Upper lobe of left lung (tissue), 6 donors: ENCODE measurements at places on chromosomes 5 and 9. TPM values are rescaled to one million over a fixed set of nuclear protein-coding genes. Genes with fewer than 3 reads are reported as not detected.

The RIOK2 gene
- total RNA-seq = 53.8 TPM

GRCh38 chr5:27598576-27598975 is 560.2 kb upstream of the CDH9 start:
- no peaks in the 10 kb centered on the region for H3K36me3 ChIP-seq
- H3K4me3 ChIP-seq = no peak overlapping the region
- H3K27ac ChIP-seq = no peak overlapping the region
- no peak for DNase-seq

- peak within 1 kb of the TSS; percentile 44 for H3K27ac ChIP-seq
- H3K27me3 ChIP-seq = no peaks in the 10 kb centered on the region
- DNase-seq = peak; percentile 64
- H3K4me3 ChIP-seq = peak within 1 kb of the TSS; percentile 46
- H3K36me3 ChIP-seq = no peaks in the 10 kb centered on the region
- peaks cover 24% of the 10 kb centered on the region for H3K4me1 ChIP-seq
These were observed at the start of gene RGS14 for GRCh38 chr5:177357459-177358351. TSS of gene RGS14 (plus strand) at chr5:177357924. CDS start at chr5:177358025, 101 bp downstream.

The ELAVL2 gene
- total RNA-seq = not detected

- no peak for DNase-seq
- no peaks in the 10 kb centered on the region for H3K36me3 ChIP-seq
- no peaks in the 10 kb centered on the region for H3K4me1 ChIP-seq
- H3K27me3 ChIP-seq = no peaks in the 10 kb centered on the region
- H3K4me3 ChIP-seq = no peak overlapping the region
- H3K27ac ChIP-seq = no peak overlapping the region
These were observed 222.3 kb downstream of the ARL15 start for GRCh38 chr5:54088081-54088480.

- no peaks in the 10 kb centered on the region for H3K36me3 ChIP-seq
- DNase-seq = no peak
- peaks cover 5% of the 10 kb centered on the region for H3K4me1 ChIP-seq
- no peak overlapping the region for H3K4me3 ChIP-seq
- no peak overlapping the region for H3K27ac ChIP-seq
- H3K27me3 ChIP-seq = no peaks in the 10 kb centered on the region
These were observed 40.9 kb downstream of the PHF2 start for GRCh38 chr9:93617273-93617672.

GRCh38 chr5:72691751-72692150 is 124.7 kb upstream of the TNPO1 start:
- no peak for DNase-seq
- H3K27me3 ChIP-seq = no peaks in the 10 kb centered on the region
- no peaks in the 10 kb centered on the region for H3K36me3 ChIP-seq
- H3K4me1 ChIP-seq = no peaks in the 10 kb centered on the region

GRCh38 chr5:80466669-80467485 is 21.0 kb upstream of the FAM151B start:
- H3K27ac ChIP-seq = peak overlapping the region; percentile 49
- no peaks in the 10 kb centered on the region for H3K27me3 ChIP-seq
- no peak overlapping the region for H3K4me3 ChIP-seq
- DNase-seq = no peak
- peaks cover 6% of the 10 kb centered on the region for H3K4me1 ChIP-seq

The RNF180 gene
- 9.8 TPM for total RNA-seq

DNA sequence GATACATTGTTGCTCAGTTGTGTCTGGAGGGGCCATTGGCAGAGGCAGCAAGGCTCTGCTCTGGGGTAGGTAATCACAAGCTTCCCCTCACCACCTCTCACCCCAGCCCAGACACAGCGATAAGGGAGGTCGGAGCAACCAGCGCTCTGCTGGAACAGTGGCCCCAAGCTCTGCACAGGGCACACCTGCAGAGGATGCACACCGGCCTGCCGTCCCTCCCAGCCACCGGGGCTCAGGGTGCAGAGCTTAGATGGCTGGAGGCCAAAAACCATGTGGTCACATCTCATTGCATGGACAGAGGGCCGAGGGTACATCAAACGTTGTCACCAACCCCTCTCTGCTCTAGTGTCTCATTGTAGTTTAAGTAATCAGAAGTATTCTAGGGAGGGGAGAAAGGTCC is 95.4 kb upstream of the ICE1 start:
- H3K27me3 ChIP-seq = no peaks in the 10 kb centered on the region
- no peaks in the 10 kb centered on the region for H3K36me3 ChIP-seq
- H3K27ac ChIP-seq = no peak overlapping the region

- no peak overlapping the region for H3K4me3 ChIP-seq
- no peak for DNase-seq
- H3K27me3 ChIP-seq = no peaks in the 10 kb centered on the region
- H3K36me3 ChIP-seq = no peaks in the 10 kb centered on the region
- no peak overlapping the region for H3K27ac ChIP-seq
These were observed 16.0 kb downstream of the ANGPTL2 start for GRCh38 chr9:127106466-127106855.

DNA sequence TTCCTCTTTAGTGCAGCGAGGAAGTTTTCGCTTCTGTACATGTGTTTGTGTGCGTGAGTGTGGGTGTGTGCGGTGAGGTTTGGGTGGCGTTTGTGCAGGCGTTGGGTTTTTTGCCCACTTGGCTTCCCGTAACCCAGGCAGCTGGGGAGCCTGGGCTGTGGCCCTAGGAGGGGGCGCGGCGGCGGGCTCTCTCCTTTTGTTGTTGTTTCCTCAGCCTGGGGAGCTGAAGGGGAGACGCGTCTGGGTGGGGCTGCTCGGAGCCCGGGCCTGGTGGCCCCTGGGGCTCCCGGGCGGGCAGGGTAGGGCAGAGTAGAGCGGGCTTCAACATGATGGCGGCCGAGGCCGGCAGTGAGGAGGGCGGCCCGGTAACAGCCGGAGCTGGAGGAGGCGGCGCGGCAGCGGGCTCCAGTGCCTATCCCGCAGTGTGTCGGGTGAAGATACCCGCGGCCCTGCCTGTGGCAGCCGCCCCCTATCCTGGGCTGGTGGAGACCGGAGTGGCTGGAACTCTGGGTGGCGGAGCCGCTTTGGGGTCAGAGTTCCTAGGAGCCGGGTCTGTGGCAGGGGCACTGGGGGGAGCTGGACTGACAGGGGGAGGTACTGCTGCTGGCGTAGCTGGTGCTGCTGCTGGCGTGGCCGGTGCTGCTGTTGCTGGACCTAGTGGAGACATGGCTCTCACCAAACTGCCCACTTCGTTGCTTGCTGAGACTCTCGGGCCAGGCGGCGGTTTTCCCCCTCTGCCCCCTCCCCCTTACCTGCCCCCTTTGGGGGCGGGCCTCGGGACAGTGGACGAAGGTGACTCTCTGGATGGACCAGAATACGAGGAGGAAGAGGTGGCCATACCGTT is 665 bp downstream of the RASA1 start:
- peak; percentile 92 for DNase-seq
- H3K27ac ChIP-seq = peak overlapping the region; percentile 79
- H3K4me1 ChIP-seq = peaks cover 14% of the 10 kb centered on the region
- H3K36me3 ChIP-seq = no peaks in the 10 kb centered on the region
- no peaks in the 10 kb centered on the region for H3K27me3 ChIP-seq
- peak overlapping the region; percentile 98 for H3K4me3 ChIP-seq

GRCh38 chr9:6667633-6668280 is 22.2 kb upstream of the GLDC start:
- DNase-seq = no peak
- no peak overlapping the region for H3K4me3 ChIP-seq
- no peaks in the 10 kb centered on the region for H3K4me1 ChIP-seq
- H3K36me3 ChIP-seq = no peaks in the 10 kb centered on the region

The PRLR gene
- total RNA-seq = not detected

DNA sequence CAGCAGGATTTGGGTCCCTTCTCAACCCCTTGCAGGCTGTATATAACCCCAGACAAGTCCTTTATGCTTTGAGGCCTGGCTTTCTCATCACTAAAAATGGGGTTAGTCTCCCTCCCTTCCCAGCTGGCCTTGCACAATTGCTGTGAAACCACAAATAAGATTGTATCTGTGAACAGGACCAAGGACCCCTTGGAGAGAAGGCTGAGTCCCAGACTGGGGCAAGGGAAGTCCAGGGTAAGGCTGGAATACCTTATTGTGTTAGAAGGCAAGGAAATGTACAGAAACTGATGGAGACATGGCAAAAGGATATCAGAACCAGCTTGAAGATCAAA is 11.4 kb downstream of the MACROH2A1 start:
- no peak overlapping the region for H3K4me3 ChIP-seq
- peaks cover 66% of the 10 kb centered on the region for H3K4me1 ChIP-seq
- DNase-seq = no peak
- no peaks in the 10 kb centered on the region for H3K27me3 ChIP-seq
- peaks cover 33% of the 10 kb centered on the region for H3K36me3 ChIP-seq

The PRUNE2 gene
- 20.4 TPM for total RNA-seq

The FBXL7 gene
- total RNA-seq = 8.5 TPM

The ANKRD55 gene
- total RNA-seq = 1.7 TPM

The KIF4B gene
- total RNA-seq = 0.09 TPM

The DRD1 gene
- 0.15 TPM for total RNA-seq

- no peak overlapping the region for H3K27ac ChIP-seq
- DNase-seq = no peak
- H3K27me3 ChIP-seq = no peaks in the 10 kb centered on the region
These were observed 868.1 kb upstream of the CDH9 start for GRCh38 chr5:27906481-27906880.

The FAM78A gene
- total RNA-seq = 9.4 TPM

The RALGPS1 gene
- 41.0 TPM for total RNA-seq

- H3K27me3 ChIP-seq = no peaks in the 10 kb centered on the region
- H3K4me3 ChIP-seq = no peak overlapping the region
- H3K27ac ChIP-seq = no peak overlapping the region
These were observed 154.8 kb upstream of the CYLC2 start for GRCh38 chr9:102840335-102840734.

- H3K4me3 ChIP-seq = no peak overlapping the region
- no peak overlapping the region for H3K27ac ChIP-seq
- DNase-seq = peak; percentile 75
- H3K4me1 ChIP-seq = no peaks in the 10 kb centered on the region
These were observed 28.0 kb upstream of the DMRT3 start for GRCh38 chr9:948497-948896.

DNA sequence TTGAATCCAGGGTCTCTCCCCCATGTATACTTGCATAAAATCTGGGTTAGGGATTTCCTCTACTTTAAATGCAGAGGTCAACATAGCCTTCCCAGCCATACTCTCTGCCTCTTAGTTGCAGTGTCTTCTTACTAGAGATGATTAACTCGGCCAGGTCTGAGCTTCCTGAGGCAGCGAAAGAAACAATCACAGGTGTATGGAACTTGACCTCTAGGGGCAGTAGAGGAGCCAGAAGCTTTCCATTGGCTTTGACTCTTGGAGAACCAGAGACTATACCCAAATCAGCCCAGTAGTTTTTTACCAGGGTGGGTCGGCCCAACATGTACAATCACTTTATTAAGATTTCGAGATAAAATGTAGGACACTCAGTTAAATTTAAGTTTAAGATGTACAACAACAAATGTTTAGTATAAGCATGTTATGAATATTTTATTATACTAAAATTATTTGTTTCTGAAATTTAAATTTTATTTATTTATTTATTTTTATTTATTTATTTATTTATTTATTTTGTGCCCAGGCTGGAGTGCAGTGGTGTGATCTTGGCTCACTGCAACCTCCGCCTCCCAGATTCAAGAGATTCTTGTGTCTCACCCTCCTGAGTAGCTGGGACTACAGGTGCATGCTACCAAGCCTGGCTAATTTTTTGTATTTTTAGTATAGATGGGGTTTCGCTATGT is 48.0 kb upstream of the DMRT3 start:
- no peaks in the 10 kb centered on the region for H3K36me3 ChIP-seq
- H3K4me3 ChIP-seq = no peak overlapping the region
- H3K27ac ChIP-seq = no peak overlapping the region
- DNase-seq = no peak
- H3K27me3 ChIP-seq = no peaks in the 10 kb centered on the region

DNA sequence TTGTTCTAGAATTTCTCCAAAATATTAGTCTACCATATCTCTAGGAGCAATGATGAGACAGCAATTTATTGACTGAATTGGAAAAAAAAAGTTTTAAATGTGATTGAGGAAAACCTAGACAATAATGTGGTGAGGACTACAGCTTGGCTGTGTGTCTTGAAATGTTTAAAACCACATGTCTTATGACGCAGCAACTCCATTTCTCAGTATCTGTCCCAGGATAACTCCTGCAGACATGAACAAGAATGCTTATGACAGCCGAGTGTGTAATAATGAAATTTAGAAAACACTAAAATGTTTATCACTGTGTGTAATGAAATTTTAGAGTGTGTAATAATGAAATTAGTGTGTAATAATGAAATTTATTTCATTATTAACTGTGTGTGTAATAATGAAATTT is 254.1 kb upstream of the DAPK1 start:
- H3K27me3 ChIP-seq = no peaks in the 10 kb centered on the region
- no peak for DNase-seq
- H3K27ac ChIP-seq = no peak overlapping the region
- H3K4me1 ChIP-seq = no peaks in the 10 kb centered on the region
- H3K4me3 ChIP-seq = no peak overlapping the region

DNA sequence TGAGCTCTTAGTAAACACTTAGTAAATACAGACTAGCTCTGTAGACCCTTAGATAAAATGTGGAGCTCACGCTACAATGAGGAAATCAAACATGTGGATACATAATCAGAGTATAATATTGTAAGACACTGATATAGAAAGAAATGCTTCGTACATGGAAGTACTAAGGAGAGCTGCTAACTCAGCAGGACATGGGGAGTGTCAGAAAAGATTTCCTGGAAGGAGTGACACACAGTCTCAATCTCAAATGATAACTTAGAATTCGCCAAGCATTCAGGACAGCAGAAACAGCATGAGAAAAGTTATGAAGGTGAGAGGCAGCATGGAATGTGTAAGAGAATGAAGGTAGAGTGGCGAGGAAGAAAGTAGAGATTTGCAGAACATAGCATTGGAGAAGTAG is 80.8 kb downstream of the ZNF622 start:
- H3K4me1 ChIP-seq = no peaks in the 10 kb centered on the region
- no peak overlapping the region for H3K4me3 ChIP-seq
- no peaks in the 10 kb centered on the region for H3K27me3 ChIP-seq
- H3K36me3 ChIP-seq = no peaks in the 10 kb centered on the region
- H3K27ac ChIP-seq = no peak overlapping the region
